ENCODE measurements at places on chromosomes 16 and 17. TPM values are rescaled to one million over a fixed set of nuclear protein-coding genes. Genes with fewer than 3 reads are reported as not detected.
A peak's percentile ranks its signal among the peaks of the same experiment; 100 is the strongest.

TMC8 gene
- total RNA-seq: 3.8 TPM

OSGIN1 gene
- total RNA-seq: 7.0 TPM

- DNase-seq: no peak
These were observed 41.5 kb upstream of the MYOCD start for GRCh38 chr17:12624211-12624610.

DNA sequence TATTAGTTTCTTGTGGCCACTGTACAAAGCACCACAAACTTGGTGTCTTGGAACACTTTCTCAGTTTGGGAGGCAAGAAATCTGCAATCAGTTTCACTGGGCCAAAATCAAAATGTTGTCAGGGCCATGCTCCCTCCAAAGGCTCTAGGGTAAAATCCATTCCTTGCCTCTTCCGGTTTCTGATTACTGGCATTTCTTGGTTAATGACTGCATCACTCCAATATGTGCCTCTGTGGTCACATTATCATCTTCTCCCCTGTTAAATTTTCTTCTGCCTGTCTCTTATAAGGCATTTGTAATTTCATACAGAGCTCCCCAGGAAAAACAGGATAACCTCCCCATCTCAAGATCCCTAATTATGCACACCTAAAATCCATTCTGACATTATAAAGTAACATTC lies 34.8 kb downstream of the ZNF287 start:
- no peak for DNase-seq

- no peak for DNase-seq
These were observed 58.8 kb downstream of the CDH13 start for GRCh38 chr16:82685526-82685925.

GRCh38 chr16:80614908-80615671 lies 74.3 kb downstream of the DYNLRB2 start:
- DNase-seq: no peak

GRCh38 chr16:50842589-50842988 lies 100.7 kb downstream of the CYLD start:
- DNase-seq: no peak

- DNase-seq: peak; percentile 10
These were observed 25.5 kb downstream of the ACSF3 start for GRCh38 chr16:89119166-89119621.

GRCh38 chr17:79670537-79671084 lies 59.8 kb upstream of the RBFOX3 start:
- no peak for DNase-seq

GRCh38 chr16:82753821-82754220 lies 127.1 kb downstream of the CDH13 start:
- DNase-seq: no peak

GRCh38 chr17:47199627-47200324 lies 9.4 kb upstream of the MYL4 start:
- DNase-seq: no peak

Measured in left cardiac atrium (tissue), 4 donors.